Activated CD8-positive, alpha-beta memory T cell treated with anti-CD3 and anti-CD28 coated beads, Interleukin-2, amount 10 ng/mL, durations not matched to agents 7 days and 5 days (primary cell): ENCODE measurements at places on chromosomes 7 and 10. TPM values are rescaled to one million over a fixed set of nuclear protein-coding genes. Genes with fewer than 3 reads are reported as not detected.

BUB3 gene
- total RNA-seq, result 319 TPM

GIMAP6 gene
- 65.0 TPM for total RNA-seq

DNA sequence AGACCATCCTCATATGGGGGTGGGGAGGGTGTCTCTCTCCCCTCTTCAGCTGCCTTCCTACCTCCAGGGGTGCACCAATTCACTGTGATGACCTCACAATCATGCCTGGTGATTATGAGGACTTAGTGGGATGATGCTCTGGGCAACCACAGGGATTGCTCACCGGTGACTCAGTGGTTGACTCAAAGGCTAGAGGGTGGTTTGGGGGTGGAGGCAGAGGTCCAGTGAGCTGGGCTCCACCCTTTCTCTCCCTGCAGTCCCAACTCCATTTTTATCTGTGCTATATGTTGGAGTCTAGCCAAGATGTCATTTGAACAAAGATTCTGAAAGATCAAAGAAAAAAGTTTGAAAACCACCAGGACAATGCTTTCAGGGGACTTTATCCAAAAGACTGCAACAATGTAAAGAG lies 286.9 kb downstream of the KCNMA1 start:
- no peak overlapping the region for H3K27ac ChIP-seq
- H3K4me1 ChIP-seq, result no peaks in the 10 kb centered on the region
- no peak overlapping the region for H3K4me3 ChIP-seq
- H3K27me3 ChIP-seq, result no peaks in the 10 kb centered on the region

DNA sequence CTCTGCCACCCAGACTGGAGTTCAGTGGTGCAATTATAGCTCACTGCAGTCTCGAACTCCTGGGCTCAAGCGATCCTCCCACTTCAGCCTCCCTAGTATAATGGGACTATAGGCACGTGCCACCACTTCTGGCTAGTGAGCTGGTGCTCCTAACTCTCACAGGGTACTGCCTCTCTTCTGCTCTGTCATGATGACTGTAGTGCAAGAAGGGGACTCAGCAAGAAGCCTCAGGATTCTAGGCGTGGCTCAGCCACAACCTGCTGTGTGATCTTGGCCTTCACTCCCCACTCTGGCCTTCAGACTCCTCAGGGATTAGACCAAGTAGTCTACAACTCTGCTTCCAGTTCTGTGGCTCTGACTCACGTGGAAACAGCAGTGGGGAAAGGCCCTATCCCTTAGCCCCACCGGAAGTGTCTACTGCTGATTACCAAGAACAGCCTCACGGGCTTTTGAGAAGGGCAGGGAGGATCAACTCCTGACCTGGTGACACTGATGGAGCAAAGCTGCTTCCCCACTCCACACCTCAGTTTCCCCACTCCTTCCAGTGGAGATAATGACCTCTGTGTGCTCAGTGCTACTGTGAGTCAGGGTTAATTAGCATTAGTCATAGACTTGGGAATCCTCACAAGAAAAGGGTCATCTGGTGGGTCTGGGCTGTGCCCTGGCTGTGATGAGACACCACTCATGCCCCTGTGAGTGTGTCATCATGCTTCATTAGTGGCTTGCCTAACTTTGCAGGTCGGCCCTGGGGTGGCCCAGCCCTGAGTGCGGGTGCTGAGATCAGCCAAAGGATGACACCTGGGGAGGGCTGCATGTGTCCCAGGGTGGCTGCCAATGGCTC lies 41.1 kb downstream of the ZC3HC1 start:
- peak; percentile 55 for DNase-seq
- H3K4me1 ChIP-seq, result peaks cover 12% of the 10 kb centered on the region
- H3K27ac ChIP-seq, result peak overlapping the region; percentile 75
- H3K4me3 ChIP-seq, result no peak overlapping the region

GRCh38 chr7:21548491-21548890 lies 5.7 kb downstream of the DNAH11 start:
- no peak overlapping the region for H3K27ac ChIP-seq
- no peaks in the 10 kb centered on the region for H3K36me3 ChIP-seq
- no peak for DNase-seq
- H3K27me3 ChIP-seq, result peaks cover 41% of the 10 kb centered on the region
- H3K4me3 ChIP-seq, result no peak overlapping the region
- H3K4me1 ChIP-seq, result peaks cover 4% of the 10 kb centered on the region

- no peaks in the 10 kb centered on the region for H3K27me3 ChIP-seq
- H3K27ac ChIP-seq, result no peak overlapping the region
- H3K36me3 ChIP-seq, result no peaks in the 10 kb centered on the region
- no peaks in the 10 kb centered on the region for H3K4me1 ChIP-seq
- no peak overlapping the region for H3K4me3 ChIP-seq
Observed at GRCh38 chr7:101531726-101532357, 97.3 kb downstream of the MYL10 start.

DNA sequence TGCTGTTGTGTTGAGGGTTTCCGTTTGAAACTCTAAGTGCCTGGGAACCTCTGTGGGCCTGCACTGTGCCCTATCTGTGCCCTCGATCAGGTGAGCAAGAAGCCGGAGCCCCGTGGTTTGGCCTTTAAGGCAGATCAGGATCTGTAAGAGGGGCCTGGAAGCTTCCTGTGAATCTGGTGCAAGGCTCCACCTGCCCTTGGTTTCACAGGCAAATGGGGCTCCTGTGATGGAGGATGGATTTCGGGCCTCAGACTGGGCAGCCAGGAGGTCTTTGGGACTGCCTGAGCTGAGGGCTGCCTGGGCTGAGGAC lies 21.6 kb downstream of the SCART1 start:
- H3K4me1 ChIP-seq, result peaks cover 31% of the 10 kb centered on the region
- DNase-seq, result peak; percentile 64
- peaks cover 4% of the 10 kb centered on the region for H3K27me3 ChIP-seq
- H3K36me3 ChIP-seq, result no peaks in the 10 kb centered on the region

GRCh38 chr7:154770361-154770760 lies 232.6 kb downstream of the PAXIP1 start:
- no peak overlapping the region for H3K27ac ChIP-seq
- H3K27me3 ChIP-seq, result no peaks in the 10 kb centered on the region
- H3K4me1 ChIP-seq, result no peaks in the 10 kb centered on the region
- H3K4me3 ChIP-seq, result no peak overlapping the region

GRCh38 chr7:44793919-44794318 lies 2.6 kb upstream of the PPIA start:
- H3K4me1 ChIP-seq, result peaks cover 15% of the 10 kb centered on the region
- peaks cover 15% of the 10 kb centered on the region for H3K36me3 ChIP-seq
- no peak for DNase-seq
- no peaks in the 10 kb centered on the region for H3K27me3 ChIP-seq
- H3K4me3 ChIP-seq, result no peak overlapping the region
